ENCODE measurements at places on chromosomes 4 and X.

- DNase-seq = no peak
Measured at GRCh38 chrX:37871626-37872302, 24.4 kb upstream of the DYNLT3 start.

- DNase-seq = peak; percentile 64
Measured at GRCh38 chr4:122963216-122963615, 40.8 kb upstream of the NUDT6 start.

DNA sequence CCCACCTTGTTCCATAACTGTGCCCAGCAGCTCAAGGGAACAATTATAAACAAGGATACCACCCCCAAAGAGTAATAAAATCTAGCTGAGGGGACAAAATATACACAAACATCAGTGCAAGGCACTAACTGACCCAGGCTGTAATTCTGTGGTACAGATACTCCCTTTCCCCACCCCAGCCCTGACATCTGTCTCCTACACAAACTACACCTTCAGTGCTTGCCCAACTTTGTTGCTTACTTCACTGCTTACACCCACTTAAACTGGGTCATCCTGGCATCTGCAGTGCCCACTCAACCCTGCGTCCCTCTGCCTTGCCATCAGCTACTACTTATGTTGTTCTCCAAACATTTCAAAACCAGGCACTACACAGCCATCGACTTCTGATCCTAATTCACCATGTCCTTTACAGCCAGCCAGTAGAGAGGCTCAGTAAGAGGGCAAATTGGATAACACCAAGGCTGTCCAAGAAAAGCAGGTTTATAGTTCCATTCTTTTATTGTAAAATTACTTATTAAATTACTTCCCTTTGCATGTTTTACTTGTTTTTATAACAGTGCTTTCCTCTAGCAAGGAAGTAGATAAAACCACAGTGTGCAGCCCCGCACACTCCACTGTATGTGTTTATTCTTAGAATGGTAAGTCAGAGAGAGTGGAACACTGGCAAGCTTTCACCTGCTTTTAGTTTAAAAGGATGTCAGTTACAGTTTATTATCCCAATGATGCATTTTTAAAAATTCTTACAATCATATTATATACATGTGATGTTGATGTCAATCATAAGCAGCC, 149.6 kb downstream of the INPP4B start:
- no peak for DNase-seq

DNA sequence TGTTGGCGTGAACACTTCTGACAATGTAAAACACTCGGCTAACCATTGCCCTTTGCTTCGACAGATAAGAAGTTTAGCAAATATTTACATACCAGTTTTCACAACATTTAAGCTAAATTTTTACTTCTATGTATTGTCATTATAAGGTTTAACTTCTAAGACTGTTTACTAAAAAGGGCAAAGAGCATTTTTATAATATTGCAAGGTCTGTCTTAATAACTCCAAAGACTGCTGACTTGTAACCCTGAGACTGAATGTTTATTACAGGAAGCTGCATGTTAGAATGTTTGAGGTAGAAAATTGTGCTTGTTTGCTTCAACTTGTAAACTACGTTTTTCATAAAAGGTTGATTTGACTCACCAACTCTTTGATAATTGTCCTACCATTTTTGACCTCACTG, 213.2 kb upstream of the RPS6KA3 start:
- DNase-seq = no peak

- no peak for DNase-seq
Measured at GRCh38 chr4:4849106-4849505, 10.4 kb upstream of the MSX1 start.

Data from HL-60 (cell line).